ENCODE measurements at places on chromosomes 3 and 15. TPM values are rescaled to one million over a fixed set of nuclear protein-coding genes. Genes with fewer than 3 reads are reported as not detected.

The CFAP100 gene
- total RNA-seq = 2.2 TPM

The PLAAT1 gene
- total RNA-seq = 9.3 TPM

The VEPH1 gene
- 6.2 TPM for total RNA-seq

The IQCF5 gene
- total RNA-seq = not detected

The BFSP2 gene
- not detected for total RNA-seq

DNA sequence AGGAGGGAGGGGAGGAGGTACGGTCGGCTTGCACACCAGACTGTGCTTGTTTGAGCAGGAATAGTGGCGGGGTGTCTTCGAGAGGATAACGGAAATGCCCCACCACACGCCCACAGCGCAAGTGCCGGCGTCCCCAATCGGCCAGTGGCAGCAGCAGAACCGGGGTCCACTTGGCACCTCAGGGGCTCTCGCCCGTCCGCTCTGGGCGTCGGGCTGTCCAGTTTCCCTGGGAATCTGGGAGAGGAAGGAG lies 53.7 kb downstream of the CCDC54 start:
- H3K4me1 ChIP-seq = peaks cover 19% of the 10 kb centered on the region
- peak overlapping the region; percentile 80 for H3K27ac ChIP-seq
- peak; percentile 28 for DNase-seq
- no peaks in the 10 kb centered on the region for H3K27me3 ChIP-seq
- no peaks in the 10 kb centered on the region for H3K36me3 ChIP-seq

DNA sequence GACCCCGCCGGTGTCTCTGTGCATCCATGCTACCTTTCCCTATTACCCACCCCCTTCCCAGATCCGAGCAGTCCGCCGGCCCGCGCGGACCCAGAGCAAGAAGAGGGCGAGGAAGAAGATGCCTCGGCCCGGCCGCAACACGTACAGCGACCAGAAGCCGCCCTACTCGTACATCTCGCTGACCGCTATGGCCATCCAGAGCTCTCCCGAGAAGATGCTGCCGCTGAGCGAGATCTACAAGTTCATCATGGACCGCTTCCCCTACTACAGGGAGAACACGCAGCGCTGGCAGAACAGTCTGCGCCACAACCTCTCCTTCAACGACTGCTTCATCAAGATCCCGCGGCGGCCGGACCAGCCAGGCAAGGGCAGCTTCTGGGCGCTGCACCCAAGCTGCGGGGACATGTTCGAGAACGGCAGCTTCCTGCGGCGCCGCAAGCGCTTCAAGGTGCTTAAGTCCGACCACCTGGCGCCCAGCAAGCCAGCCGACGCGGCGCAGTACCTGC lies 788 bp downstream of the FOXB1 start:
- peaks cover 12% of the 10 kb centered on the region for H3K36me3 ChIP-seq
- peak overlapping the region; percentile 79 for H3K27ac ChIP-seq
- H3K27me3 ChIP-seq = peaks cover 98% of the 10 kb centered on the region
- no peak for DNase-seq
- peaks cover 40% of the 10 kb centered on the region for H3K4me1 ChIP-seq
- peak overlapping the region; percentile 41 for H3K4me3 ChIP-seq

DNA sequence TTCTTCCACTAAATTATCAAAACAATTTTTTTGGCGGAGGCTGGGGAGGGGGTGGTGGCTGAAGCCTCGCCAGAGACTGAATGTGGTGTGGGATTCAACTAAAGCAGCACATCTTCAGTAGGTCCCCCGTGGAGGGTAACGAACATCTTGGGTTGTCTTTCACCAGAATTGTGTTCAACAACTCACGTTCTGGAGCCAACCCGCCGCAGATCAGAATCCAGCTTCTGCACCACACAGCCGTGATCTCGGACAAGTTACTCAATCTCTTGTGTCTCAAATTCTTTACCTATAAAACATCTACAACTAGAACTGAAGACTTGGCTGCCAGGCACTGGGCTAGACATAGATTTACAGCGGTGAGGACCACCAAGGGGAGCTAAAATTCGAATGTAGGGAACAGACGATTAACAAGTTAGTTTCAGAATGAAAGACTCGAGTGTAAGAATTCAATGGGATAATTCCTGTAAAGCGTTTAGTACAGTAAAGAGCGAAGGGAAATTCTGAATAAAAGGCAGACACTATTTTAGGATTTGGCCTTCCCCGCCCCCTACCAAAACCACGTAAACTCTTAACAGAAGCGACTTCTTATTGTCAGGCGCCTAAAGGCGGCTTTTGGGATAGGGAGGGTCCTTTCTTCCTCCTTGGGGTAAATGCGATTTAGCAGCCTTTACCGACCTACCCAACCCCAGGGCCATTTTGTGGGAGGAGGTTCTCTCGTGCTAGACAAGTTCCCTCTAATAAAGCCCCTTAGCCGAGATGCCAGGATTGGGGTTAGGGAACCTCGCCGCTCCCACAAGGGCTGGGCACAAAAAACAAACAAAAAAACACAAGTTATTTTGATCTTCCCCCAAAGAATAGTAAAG lies 697 bp upstream of the RAB5A start:
- DNase-seq = peak; percentile 1
- H3K27ac ChIP-seq = peak overlapping the region; percentile 98
- H3K27me3 ChIP-seq = no peaks in the 10 kb centered on the region
- peaks cover 5% of the 10 kb centered on the region for H3K4me1 ChIP-seq
- peak overlapping the region; percentile 99 for H3K4me3 ChIP-seq
- no peaks in the 10 kb centered on the region for H3K36me3 ChIP-seq

- H3K4me3 ChIP-seq = peak overlapping the region; percentile 79
- peak overlapping the region; percentile 96 for H3K27ac ChIP-seq
- no peaks in the 10 kb centered on the region for H3K36me3 ChIP-seq
- no peak for DNase-seq
Observed at GRCh38 chr3:11717768-11718636, 74.3 kb upstream of the VGLL4 start.

DNA sequence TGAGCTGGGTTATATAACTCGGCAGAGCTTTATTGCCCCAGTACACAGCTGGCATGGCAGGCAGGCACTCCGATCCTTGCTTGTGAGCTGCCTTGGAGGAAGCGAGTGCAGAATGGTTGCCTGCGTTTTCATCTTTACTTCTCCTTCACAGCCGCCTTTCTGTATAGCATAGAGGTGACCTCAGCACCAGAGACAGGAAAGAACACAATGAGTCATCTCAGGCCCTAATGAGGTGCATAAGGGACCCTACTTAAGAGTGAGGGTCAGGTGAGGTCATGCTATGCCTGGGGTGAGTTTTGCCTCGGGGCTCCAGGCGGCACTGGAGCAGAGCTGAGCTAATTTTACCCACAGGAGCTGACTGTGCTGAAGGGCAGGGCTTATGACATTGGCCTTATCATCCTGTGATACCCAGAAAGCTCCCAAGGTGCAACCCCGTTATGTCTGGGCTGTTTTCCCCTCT lies 43.5 kb downstream of the LPP start:
- no peak overlapping the region for H3K4me3 ChIP-seq
- peaks cover 2% of the 10 kb centered on the region for H3K4me1 ChIP-seq
- no peak for DNase-seq
- H3K27me3 ChIP-seq = no peaks in the 10 kb centered on the region
- H3K36me3 ChIP-seq = no peaks in the 10 kb centered on the region
- no peak overlapping the region for H3K27ac ChIP-seq

- no peaks in the 10 kb centered on the region for H3K4me1 ChIP-seq
- DNase-seq = no peak
- H3K27ac ChIP-seq = no peak overlapping the region
- H3K36me3 ChIP-seq = no peaks in the 10 kb centered on the region
- no peak overlapping the region for H3K4me3 ChIP-seq
- no peaks in the 10 kb centered on the region for H3K27me3 ChIP-seq
Observed at GRCh38 chr3:94015025-94015424, 13.4 kb downstream of the STX19 start.

- no peak overlapping the region for H3K27ac ChIP-seq
- H3K36me3 ChIP-seq = peaks cover 24% of the 10 kb centered on the region
- no peak for DNase-seq
- no peak overlapping the region for H3K4me3 ChIP-seq
Observed at GRCh38 chr3:129123314-129124060, 1.9 kb upstream of the RAB43 start.

DNA sequence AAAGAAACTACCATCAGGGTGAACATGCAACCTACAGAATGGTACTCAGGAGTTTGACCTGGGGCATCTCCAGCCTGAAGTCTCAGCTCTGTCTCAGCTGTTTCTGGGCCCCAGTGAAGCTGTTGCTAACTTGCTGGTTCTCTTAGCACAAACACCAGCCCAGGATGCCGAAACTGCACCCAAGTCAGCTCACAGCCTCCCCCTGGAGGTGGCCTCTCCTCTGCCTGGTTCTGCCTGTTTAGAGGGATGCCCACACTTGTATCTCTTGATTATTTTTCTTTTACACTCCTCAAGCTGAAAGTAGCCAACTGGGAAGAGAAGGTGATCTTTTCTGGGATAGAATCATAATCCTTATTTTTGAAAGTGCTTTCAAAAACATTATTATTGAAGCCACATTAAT lies 289.0 kb upstream of the RASGRP1 start:
- H3K4me1 ChIP-seq = peaks cover 3% of the 10 kb centered on the region
- no peak overlapping the region for H3K27ac ChIP-seq
- H3K36me3 ChIP-seq = no peaks in the 10 kb centered on the region
- no peak overlapping the region for H3K4me3 ChIP-seq

GRCh38 chr3:23263796-23264195 lies 60.7 kb downstream of the UBE2E2 start:
- H3K27me3 ChIP-seq = no peaks in the 10 kb centered on the region
- H3K4me1 ChIP-seq = no peaks in the 10 kb centered on the region
- no peaks in the 10 kb centered on the region for H3K36me3 ChIP-seq
- H3K27ac ChIP-seq = no peak overlapping the region

All from spinal cord (tissue), 10 donors.